ENCODE measurements at places on chromosomes 12 and 14. TPM values are rescaled to one million over a fixed set of nuclear protein-coding genes. Genes with fewer than 3 reads are reported as not detected.

The USP44 gene
- total RNA-seq: 12.0 TPM

- no peak overlapping the region for H3K4me3 ChIP-seq
- no peak for DNase-seq
- no peaks in the 10 kb centered on the region for H3K27me3 ChIP-seq
- no peaks in the 10 kb centered on the region for H3K36me3 ChIP-seq
- no peak overlapping the region for H3K27ac ChIP-seq
Measured at GRCh38 chr12:104669089-104669721, 212.5 kb downstream of the CHST11 start.

DNA sequence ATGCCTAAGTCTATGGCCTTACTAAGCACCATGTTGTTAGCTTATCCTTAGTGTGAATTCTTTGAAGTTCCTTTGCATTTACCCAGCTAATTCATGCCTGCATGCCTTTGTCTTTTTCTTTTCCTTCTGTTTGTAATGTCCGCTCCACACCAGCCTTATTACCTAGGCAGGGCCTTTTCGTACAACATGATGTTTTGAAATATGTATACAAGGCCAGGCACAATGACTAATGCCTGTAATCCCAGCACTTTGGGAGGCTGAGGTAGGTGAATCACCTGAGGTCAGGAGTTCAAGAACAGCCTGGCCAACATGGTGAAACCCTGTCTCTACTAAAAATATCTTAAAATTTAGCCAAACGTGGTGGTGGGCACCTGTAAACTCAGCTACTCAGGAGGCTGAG lies 1636.5 kb upstream of the SEL1L start:
- no peak overlapping the region for H3K4me3 ChIP-seq
- H3K36me3 ChIP-seq: no peaks in the 10 kb centered on the region
- no peak overlapping the region for H3K27ac ChIP-seq
- H3K27me3 ChIP-seq: no peaks in the 10 kb centered on the region
- no peak for DNase-seq

DNA sequence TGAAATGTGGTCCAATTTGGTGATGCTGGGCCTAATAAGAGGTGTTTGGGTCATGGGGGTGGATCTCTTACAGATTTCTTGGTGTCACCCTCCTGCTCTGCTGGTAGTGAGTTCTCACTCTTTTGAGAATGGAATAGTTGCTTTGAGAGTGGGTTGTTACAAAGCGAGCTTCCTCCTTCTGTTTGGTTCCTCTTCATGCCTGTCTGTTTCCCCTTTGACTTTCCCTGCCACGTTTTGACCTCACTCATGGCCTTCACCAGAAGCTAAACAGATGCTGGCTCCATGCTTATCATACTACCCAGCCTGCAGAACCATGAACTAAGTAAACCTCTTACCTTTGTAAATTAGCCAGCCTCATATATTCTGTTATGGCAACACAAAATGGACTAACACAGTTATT lies 57.7 kb upstream of the LDHB start:
- H3K4me3 ChIP-seq: no peak overlapping the region
- no peak for DNase-seq
- H3K27ac ChIP-seq: no peak overlapping the region
- no peaks in the 10 kb centered on the region for H3K4me1 ChIP-seq

GRCh38 chr12:117334051-117334450 lies 27.4 kb downstream of the NOS1 start:
- peaks cover 26% of the 10 kb centered on the region for H3K27me3 ChIP-seq
- DNase-seq: no peak
- no peak overlapping the region for H3K27ac ChIP-seq
- no peaks in the 10 kb centered on the region for H3K4me1 ChIP-seq

- H3K4me3 ChIP-seq: no peak overlapping the region
- no peak for DNase-seq
- peaks cover 15% of the 10 kb centered on the region for H3K27me3 ChIP-seq
- H3K4me1 ChIP-seq: no peaks in the 10 kb centered on the region
- H3K27ac ChIP-seq: no peak overlapping the region
Measured at GRCh38 chr14:62138593-62138992, 376.4 kb downstream of the SNAPC1 start.

DNA sequence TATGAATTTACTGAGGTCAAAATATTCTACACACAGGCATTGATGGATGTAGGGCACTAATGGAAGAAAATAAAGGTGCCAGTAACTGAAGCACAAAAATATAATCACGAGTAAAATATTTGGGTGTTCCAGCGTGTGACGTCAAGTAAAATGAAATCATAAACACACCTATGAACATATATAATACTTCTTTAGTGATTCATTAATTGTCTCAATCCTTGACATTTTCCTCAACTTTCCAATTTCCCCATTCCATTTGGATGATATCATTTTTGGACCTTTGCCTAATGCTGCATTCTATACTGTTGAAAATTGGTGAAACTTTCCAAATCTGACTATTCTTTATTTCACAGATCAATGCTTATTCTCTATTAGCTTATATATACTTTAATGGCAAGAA lies 649.3 kb downstream of the GALC start:
- no peak overlapping the region for H3K4me3 ChIP-seq
- H3K27ac ChIP-seq: no peak overlapping the region
- no peaks in the 10 kb centered on the region for H3K4me1 ChIP-seq
- DNase-seq: no peak

DNA sequence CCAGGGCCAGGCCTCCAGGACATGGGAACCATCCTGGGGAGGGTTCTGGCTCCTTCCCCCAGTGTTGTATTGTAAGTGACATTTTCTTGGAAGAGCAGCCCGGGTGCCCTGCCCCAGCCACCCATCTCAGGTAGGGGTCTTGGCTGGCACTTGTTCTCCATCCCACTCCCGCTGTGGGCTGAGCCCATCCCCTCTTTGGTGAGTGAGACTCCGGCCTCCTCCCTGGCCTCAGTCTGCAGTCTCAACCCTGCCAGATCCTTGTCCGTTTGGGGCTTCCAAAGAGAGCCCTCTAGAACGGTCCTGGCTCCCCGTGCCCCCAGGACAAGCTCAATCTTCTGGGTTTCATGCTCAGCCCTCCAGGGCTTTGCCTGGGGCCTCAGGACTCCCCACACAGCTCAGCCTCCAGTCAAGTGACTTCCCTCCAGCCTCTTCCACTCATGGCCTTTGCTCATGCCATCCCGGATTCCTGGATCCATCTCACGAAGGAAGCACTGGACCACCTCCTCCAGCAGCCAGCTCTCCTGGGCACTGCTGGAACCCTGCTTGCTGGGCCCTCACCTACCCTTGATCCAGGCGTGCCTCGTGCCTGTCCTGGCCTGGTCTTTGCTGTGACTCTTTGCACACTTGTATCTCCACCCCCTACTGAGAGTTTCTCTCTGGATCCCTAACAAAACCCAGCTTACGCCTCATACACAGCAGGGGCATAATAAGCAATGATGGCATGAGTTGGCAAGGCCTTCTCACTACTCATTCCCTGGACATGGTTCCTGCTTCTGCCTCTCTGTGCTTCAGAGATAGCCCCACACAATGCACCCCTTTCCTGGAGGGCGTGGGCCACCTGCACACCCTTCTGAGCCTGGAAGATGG lies 297.4 kb upstream of the RTL1 start:
- no peak overlapping the region for H3K27ac ChIP-seq
- H3K4me1 ChIP-seq: no peaks in the 10 kb centered on the region
- peaks cover 2% of the 10 kb centered on the region for H3K36me3 ChIP-seq
- H3K4me3 ChIP-seq: no peak overlapping the region
- H3K27me3 ChIP-seq: no peaks in the 10 kb centered on the region

- no peaks in the 10 kb centered on the region for H3K27me3 ChIP-seq
- no peaks in the 10 kb centered on the region for H3K36me3 ChIP-seq
- no peak overlapping the region for H3K27ac ChIP-seq
- H3K4me3 ChIP-seq: no peak overlapping the region
- DNase-seq: no peak
- no peaks in the 10 kb centered on the region for H3K4me1 ChIP-seq
Measured at GRCh38 chr12:60043236-60043635, 447.4 kb downstream of the SLC16A7 start.

- no peak overlapping the region for H3K27ac ChIP-seq
- no peaks in the 10 kb centered on the region for H3K4me1 ChIP-seq
- no peak for DNase-seq
- peaks cover 14% of the 10 kb centered on the region for H3K36me3 ChIP-seq
Measured at GRCh38 chr12:132781938-132782337, 20.3 kb upstream of the ANKLE2 start.

GRCh38 chr14:51395361-51395849 lies 155.4 kb downstream of the TMX1 start:
- no peaks in the 10 kb centered on the region for H3K36me3 ChIP-seq
- peaks cover 9% of the 10 kb centered on the region for H3K27me3 ChIP-seq
- no peaks in the 10 kb centered on the region for H3K4me1 ChIP-seq

GRCh38 chr12:119710965-119711551 lies 43.1 kb downstream of the PRKAB1 start:
- H3K27me3 ChIP-seq: no peaks in the 10 kb centered on the region
- H3K27ac ChIP-seq: no peak overlapping the region
- H3K36me3 ChIP-seq: peaks cover 10% of the 10 kb centered on the region

DNA sequence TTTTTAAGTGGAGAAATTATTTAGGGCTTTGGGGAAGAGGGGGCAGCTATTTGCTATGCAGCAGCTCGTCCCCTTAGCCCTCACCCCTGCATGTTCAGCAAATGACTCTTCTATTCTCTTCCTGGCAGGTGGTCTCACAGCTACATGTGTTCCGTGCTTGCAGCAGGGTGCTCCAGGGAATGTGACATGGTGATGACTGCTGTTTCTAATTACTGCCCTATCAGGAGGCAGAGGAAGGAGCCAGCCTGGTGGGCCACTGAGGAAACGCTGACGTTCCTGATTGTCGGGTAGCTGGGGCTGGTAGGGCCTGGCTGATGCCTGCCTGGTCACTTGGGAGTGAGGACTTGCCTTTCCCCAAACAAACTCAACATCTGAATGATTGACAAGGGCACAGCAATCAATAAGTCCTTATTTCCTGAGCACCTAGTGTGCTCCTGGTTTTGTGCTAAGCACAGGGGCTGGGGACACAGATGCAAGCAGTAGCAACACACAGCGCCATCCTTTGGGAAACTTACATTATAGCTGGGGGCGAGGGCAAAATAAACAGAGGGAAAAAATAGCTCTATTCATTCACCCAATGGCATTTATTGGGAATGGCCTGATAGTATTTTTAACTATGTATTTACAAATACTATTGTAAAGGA lies 377.8 kb downstream of the FUT8 start:
- no peaks in the 10 kb centered on the region for H3K36me3 ChIP-seq
- H3K4me1 ChIP-seq: no peaks in the 10 kb centered on the region
- H3K4me3 ChIP-seq: no peak overlapping the region
- H3K27me3 ChIP-seq: peaks cover 9% of the 10 kb centered on the region
- no peak overlapping the region for H3K27ac ChIP-seq
- DNase-seq: no peak

The TAS2R14 gene
- total RNA-seq: 1.9 TPM

The MORN3 gene
- total RNA-seq: 2.4 TPM

DNA sequence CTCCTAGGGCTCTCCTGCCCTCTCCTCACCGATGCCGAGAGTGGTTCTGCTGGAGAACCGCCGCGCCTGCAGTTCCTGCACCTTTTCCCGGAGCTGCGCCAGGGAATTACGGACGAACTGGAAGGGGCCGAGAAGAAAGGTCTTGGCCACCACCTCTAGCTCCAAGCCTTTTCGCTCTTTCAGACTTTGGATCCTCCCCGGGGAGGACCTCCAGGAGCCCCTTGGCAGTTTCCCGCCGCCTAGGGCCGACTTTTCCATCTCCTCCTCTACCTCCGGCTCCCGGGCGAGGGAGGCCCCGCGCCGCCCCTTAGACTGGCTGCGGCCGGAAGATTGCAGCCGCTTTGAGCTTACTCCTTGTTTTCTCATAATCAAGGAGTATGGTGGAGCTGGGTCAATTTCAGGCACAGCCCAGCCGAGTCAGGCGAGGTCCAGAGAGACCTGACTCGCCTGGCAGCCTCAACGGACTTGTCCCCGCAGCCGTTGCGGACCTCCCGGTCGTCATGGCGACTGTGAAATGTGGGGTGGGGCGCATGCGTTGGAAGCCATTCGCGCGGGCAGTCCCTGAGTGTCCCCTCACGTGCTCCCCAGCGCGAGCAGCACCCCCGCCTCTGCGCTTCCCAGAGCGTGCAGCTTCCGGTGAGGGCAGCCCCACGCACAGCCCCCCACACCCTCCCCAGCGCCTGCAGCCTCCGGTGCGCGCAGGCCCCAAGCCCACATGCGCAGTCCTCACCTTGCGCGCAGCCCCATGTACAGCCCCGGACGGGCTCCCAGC lies at the start of gene DPY19L2:
DPY19L2 (minus strand) TSS at position 466 of the 772 bp plus-strand sequence; CDS start at position 366, 100 bp downstream.
- H3K4me3 ChIP-seq: peak within 1 kb of the TSS; percentile 90
- no peaks in the 10 kb centered on the region for H3K36me3 ChIP-seq
- H3K27ac ChIP-seq: peak within 1 kb of the TSS; percentile 70
- DNase-seq: peak; percentile 60

DNA sequence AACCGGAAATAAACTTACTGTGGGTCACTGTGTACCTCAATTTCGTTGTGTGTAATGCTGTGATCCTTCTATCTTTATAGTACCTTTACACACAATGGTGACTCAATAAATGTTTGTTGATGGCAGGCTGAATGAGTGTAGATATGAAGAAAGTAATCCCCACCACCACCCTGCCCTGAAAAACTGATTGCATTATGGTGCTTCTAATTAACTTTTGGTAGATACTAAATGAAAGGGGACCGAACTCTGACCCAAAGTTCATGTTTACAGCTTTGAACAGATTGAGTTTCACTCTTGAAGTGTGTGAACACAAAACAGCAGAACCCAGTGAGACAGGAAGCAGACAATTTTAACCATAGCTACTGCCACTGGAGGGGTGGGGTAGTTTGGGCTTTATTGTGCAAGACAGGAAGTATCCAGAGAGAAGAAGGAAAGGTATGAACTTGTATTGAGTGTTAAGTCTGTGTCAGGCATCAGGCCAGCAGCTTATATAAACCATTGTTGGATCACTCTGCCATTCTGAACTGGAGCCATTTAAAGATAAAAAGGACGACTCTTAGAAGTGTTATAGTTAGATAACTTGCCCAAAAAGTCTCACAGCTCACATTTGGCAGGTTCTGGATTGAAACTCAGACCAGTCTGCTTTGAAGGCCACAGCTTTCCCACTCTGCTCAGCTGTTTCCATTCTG lies 197.0 kb upstream of the AMIGO2 start:
- peak overlapping the region; percentile 96 for H3K27ac ChIP-seq
- H3K27me3 ChIP-seq: no peaks in the 10 kb centered on the region
- peaks cover 4% of the 10 kb centered on the region for H3K36me3 ChIP-seq
- peak overlapping the region; percentile 73 for H3K4me3 ChIP-seq
- H3K4me1 ChIP-seq: peaks cover 97% of the 10 kb centered on the region
- peak; percentile 57 for DNase-seq

DNA sequence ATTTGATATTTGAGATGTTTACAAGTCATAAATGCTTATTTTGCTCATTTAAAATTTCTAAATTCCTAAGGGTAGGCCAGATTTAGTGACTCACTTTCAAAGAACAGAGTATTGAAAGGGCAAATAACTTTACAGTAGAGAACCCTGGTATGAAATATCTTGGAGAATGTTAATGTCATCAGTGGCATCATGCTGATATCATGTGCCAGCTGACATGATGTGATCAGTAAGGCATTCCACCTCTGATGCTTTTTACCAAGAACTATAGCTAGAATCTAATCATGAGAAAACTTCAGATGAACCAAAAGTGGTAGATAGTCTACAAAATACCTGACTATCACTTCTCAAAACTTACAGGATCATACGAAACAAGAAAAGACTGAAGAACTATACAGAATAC lies 2.9 kb upstream of the FLRT2 start:
- peaks cover 6% of the 10 kb centered on the region for H3K4me1 ChIP-seq
- H3K27ac ChIP-seq: no peak overlapping the region
- peaks cover 57% of the 10 kb centered on the region for H3K27me3 ChIP-seq

GRCh38 chr12:127445581-127446139 lies 821.3 kb upstream of the TMEM132C start:
- H3K27me3 ChIP-seq: no peaks in the 10 kb centered on the region
- DNase-seq: no peak
- H3K27ac ChIP-seq: no peak overlapping the region
- no peaks in the 10 kb centered on the region for H3K4me1 ChIP-seq

Data from activated T-cell treated with anti-CD3 and anti-CD28 coated beads, Interleukin-2, amount 50 U/mL, for 72 hours (primary cell).